Stomach (tissue), 19 donors: ENCODE measurements at places on chromosomes 16 and 17.

GRCh38 chr17:17982801-17983200 is 10.1 kb downstream of the DRC3 start:
- DNase-seq, result peak; percentile 51

DNA sequence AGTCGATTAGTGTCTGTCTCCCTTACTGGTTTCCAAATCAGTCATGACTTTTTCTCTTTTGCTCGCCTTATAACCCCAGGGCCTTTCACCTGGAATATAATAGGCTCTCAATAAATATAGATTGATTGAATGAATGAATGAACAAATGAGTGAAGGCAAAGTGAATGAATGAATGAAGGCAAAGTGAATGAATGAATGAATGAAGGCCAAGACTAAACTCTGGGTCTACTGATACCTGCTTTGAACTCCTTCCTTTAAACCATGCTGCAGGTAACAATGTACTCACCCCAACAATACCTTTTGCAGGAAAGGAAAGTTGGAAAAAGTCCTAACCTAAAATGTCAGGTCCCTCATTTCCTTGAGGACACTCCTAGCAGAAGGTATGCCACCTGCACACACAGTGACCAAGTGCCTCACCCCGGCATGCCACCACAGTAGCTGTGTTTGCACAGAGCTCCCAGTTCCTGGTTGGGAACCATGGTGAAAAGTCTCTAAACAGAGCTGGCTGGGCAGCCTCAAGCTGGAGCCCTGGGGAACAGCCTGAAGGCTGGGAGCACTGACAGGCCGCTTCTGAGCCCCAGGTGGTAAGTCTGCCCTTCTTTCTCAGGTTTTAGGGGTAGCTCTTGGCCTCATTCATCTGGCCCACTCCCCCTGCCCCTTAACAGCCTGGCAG is 42.7 kb upstream of the ANKFN1 start:
- peak; percentile 81 for DNase-seq

- peak; percentile 18 for DNase-seq
Observed at GRCh38 chr16:87264634-87265033, 52.6 kb downstream of the C16orf95 start.

DNA sequence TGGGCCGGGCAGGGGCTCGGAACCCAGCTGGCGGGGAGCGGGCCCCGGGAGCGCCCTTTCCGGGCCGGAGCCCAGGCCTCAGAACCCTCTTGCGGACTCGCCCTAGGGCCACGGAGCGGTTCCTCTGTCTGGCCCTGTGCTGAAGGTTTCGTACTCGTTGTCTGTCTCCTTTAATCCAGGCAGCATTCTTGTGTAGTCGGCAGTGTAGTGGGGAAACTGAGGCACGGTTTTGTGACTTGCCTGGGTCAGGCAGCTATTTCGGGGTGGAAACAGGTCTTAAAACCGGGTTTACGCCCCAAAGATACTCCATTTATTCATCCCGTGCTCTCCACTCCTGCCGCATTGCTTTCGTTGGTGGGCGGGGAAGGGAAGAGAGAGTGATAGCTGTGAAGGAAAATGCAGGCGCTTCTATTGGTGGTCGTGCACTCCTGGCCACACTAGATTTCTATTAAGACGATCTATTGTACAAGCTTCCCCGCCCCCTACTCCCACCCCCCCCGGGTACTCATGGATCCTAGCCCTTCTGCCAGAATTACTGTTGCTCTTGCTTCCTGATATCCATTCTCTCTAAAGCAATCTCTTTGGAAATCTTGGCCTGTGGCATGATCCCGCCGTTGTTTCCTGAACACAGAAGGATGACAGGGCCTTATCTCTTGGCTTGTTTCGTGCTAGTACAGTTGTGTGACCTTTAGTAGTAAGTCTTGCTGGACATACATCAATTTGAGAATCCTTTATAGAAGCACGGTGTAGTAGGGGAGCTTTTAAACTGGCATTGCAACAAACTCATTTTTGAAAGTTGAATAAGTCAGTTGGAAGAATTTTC is 751 bp downstream of the DCAF7 start:
- DNase-seq, result peak; percentile 19

GRCh38 chr16:49469311-49469670 is 95.7 kb downstream of the C16orf78 start:
- DNase-seq, result no peak

DNA sequence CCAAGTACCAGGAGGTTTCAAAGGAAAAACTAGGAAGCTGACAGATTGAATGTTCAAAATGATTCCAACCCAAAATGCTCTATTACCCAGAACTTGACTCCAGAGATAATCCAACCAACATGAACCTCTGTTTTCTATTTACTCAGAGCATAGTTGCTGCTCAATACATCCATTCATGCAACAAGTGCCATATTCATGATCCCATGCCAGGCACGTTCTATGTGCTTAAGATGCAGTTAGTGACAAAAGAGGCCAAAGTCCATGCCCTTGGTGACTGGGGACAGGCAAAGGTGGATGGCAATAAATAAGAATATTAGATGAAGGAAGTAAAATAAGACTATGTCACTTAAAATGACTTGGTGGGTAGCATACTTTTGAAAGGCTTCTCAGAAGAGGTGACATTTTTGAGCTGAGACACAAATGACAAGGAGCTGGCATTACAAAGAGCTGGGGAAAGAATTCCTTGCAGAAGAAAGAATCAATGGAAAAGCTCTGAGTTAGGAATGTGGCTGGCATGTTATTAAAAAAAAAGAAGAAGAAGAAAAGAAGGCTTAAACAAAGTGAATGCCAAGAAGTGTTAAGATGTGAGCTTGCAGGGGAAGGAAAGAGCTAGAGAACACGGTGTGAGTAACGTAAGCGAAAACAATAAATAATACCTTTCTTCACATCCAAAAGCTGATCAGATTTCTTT is 34.5 kb downstream of the TOX3 start:
- no peak for DNase-seq

DNA sequence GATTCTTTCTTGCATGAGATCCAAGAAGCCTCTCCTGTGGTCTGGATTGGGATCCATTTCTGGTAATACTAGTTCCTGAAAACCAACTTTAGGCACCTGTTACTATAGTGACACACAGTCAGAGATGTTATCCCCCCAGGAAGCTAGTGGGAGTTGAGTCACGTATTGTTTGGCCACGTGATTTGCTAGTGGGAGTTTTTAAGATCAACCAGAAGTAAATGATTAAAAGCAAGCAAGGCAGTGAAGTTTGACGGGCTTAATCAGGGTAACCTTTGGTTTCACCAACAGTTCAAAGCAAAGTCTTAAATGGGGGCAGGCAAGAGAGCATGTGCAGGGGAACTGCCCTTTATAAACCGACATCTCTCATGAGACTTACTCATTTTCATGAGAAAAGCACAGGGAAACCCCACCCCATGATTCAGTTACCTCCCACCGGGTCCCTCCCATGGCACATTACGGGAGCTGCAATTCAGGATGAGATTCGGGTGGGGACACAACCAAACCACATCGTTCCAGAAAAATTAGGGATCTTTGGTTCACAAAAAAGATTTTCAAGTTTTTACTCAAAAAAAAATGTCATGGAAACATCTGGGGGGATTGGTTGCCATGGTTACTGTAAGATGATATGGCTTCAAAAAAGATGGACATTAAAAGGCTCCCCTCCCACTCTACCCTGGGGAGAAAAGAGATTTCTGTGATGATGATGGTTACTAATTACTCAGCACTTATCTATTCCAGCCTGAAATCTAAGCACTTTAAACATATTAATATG is 483.1 kb upstream of the ERCC4 start:
- DNase-seq, result peak; percentile 80

DNA sequence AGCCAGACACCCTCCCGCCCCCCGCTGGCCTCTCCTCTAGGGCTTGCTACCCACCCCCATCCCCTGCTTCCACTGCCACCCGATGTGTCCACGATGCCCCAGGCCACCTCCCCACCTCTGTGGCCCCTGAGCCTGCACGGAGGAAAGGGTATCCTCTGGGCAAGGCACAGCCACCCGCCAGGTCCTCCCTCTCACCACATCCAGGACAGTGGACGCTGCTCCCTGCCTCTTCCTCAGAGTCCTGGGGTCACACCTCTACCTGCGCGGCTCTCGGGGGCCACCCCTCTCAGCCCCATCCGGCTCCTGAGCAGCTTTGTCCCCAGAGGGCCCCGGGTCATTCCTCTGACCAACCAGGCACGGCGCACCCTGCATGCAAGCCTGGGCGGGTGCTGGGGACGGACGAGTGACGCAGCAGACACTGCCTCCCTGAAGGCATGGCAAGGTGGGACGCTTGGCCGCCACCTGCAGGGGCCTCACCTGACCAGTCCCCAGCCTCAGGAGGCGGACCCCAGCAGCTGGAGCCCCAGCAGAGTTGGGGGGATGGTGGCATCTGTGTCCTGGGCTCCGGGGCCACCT is 24.8 kb downstream of the FLYWCH1 start:
- DNase-seq, result no peak

GRCh38 chr16:23174622-23175021 is 7.9 kb upstream of the SCNN1G start:
- peak; percentile 40 for DNase-seq

GRCh38 chr16:88673716-88674379 is 11.0 kb upstream of the MVD start:
- no peak for DNase-seq

DNA sequence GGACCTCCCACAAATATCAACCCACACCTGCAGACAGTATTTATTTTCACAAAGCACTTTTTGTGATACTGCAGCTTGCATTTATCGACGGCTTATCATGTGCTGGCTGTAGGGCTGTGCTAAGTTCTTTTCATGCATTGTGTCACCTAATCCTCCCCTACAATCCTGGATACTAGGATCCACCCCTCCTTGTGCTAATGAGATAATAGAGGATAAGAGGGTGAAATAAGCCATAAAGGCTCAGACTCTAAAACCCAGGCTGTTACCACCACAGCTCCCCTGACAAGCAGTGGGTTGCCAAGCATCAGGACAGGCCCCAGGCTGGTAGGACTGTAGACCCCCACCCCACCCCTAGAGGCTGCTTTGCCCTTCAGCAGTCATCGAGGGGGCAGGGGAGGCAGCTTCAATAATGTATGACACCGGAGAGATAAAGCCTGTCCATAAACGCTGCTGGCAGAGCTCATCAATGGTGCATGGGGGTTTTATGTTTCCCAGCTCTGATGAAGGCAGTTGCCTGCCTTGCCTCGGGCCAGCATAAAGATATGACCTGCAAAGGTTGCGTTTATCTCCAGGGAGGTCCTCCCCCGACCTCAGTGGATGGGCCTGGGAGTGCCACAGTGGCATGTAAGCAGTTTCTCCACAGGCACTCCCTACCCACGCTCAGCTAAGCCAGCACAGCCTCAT is 73.9 kb upstream of the C16orf82 start:
- no peak for DNase-seq

- DNase-seq, result peak; percentile 86
Observed at GRCh38 chr17:62163847-62164246, 98.8 kb upstream of the MED13 start.

DNA sequence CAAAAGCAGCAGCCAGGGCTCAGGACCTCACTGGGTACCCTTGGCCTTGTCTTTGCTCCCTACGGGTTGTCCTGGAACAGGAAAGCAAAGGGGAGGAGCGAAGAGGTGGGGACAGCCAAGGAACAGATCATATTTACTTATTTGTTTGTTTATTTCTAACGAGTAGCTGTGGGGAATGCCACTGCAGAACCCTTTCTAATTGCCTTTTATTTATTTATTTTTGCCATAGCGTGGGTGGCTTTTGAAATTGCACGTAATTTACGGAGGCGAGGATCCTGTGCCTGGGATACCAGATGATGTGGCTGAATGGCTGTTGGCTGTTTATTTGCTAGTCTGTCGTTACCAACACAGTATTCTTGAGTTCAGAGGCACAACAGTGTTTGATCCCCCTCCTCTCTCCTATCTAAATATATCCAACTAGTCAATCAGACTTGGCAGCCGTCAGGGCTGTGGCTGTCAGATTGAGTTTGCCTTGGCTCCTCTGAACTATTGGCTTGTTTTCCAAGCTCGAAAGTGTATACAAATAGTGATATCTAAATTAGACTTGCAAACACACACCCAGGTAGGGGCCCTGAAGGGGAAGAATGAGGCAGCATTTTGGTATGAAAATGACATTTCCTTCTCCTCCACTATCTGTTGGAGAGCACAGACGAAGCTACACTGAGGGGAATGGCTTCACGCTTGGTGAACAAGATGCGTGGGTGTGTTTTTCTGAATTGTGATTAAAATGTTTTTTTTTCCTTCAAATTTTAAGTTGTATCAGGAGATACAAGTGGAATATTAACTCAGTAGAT is 110.4 kb downstream of the MSI2 start:
- DNase-seq, result peak; percentile 72

GRCh38 chr17:66200685-66201092 is 8.8 kb upstream of the CEP112 start:
- DNase-seq, result peak; percentile 59

GRCh38 chr16:19812986-19813385 is 71.7 kb downstream of the GPRC5B start:
- no peak for DNase-seq

DNA sequence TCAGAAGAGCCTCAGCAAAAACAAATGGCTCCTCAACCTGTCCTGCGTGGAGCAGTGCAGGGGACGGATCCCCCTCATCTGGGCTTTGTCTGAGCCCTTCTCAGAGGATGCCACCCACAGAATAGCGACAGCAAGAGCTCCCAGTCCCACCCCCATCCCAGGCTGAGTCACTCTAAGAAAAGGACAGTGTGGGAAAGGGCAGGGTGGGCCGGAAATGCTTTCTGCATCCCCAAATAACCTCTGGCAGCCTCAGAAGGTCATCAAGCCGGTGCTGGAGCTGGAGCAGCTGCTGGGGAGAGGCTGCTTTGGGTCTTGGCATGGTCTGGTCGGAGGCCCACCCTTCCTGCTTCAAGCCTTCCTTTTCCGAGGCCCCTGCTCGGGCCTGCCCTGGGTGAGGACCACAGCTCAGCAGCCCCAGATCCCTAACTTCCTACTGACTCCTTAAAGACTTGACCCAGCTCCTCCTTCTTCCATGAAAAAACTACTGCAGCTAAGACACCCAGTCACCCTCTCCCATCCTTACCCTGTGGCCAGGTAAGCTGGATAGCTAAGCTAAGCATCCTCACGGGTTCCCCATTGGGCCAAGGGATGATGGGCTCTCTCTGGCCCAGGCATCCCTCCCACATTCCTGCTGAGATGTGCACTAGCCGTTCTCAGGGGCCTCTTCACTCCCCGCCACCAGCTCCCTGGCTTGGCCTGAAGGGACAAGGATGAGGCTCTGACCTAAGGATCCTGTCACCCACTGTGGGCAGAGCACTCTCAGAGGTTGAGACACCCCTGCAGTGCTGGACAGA is 8.7 kb downstream of the SLC12A4 start:
- no peak for DNase-seq

GRCh38 chr17:27199948-27200347 is 94.0 kb upstream of the WSB1 start:
- DNase-seq, result no peak

GRCh38 chr16:19655242-19655777 is 62.7 kb downstream of the KNOP1 start:
- DNase-seq, result no peak

DNA sequence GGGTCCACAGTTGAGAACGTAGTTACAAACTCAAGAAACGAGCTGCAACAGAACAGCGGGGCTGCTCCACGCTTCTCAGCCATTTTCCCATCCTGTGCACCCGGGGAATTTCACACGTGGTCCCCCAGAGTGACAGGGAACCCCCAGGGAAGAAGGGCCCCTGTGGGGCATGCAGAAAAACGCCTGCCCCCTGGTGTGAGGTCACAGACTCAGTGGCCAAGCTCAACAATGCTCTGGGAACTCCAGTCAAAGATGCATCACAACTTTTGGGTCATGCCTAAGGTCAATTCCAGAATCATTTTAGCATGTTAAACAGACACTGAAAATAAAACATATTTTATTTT is 115.4 kb downstream of the ZNF778 start:
- peak; percentile 3 for DNase-seq

- DNase-seq, result no peak
Observed at GRCh38 chr17:44321246-44322120, 3.1 kb downstream of the SLC25A39 start.

GRCh38 chr16:20137194-20137593 is 63.5 kb upstream of the GPR139 start:
- no peak for DNase-seq
